ENCODE measurements at places on chromosomes 5 and 9.

DNA sequence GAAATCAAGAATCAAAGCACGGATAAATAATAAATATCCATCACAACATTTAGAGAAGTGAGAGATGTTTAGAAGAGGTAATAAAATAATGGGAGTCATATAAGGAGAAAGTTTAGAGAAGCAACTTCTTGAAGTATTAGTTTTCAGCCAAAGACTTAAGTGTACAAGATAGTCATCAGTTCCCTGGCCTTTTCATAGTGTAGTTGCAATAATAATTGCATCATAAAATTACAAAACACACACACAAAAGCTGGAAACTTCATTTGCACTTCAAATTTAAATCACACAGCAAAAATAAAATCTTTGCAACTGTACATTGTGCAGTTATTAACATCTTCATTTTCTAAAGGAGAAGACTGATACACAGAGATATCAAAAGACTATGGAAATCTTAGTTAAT, 319.1 kb upstream of the RGMB start:
- H3K36me3 ChIP-seq = no peaks in the 10 kb centered on the region
- H3K4me3 ChIP-seq = no peak overlapping the region
- H3K4me1 ChIP-seq = no peaks in the 10 kb centered on the region
- DNase-seq = no peak

DNA sequence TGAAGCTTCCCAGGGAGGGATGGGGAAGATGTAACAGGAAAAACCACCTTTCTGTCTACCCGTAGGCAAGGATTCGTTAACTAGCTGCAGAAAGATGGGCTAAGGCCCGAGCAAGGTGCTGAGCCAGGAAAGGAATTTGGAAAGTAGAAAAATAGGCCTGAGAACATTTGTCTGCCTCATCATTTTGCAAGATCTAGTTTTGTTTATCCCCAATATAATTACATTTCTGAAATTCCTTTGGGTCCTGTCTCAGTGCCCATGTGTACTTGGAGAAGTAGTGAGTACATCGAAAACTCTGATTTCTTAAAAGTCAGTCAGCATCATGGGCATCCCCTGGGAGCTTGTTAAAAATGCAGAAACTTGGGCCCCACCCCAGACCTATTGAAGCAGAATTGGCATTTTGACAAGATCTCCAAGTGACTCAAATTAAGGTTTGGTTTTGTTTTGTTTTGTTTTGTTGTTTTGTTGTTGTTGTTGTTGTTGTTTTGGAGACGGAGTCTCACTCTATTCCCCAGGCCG, 52.1 kb upstream of the CEMIP2 start:
- H3K4me3 ChIP-seq = no peak overlapping the region
- no peaks in the 10 kb centered on the region for H3K4me1 ChIP-seq
- DNase-seq = no peak
- no peaks in the 10 kb centered on the region for H3K27me3 ChIP-seq

GRCh38 chr9:5375091-5375490, 35.4 kb upstream of the RLN1 start:
- H3K4me3 ChIP-seq = no peak overlapping the region
- H3K36me3 ChIP-seq = no peaks in the 10 kb centered on the region
- no peak overlapping the region for H3K27ac ChIP-seq
- H3K4me1 ChIP-seq = no peaks in the 10 kb centered on the region

DNA sequence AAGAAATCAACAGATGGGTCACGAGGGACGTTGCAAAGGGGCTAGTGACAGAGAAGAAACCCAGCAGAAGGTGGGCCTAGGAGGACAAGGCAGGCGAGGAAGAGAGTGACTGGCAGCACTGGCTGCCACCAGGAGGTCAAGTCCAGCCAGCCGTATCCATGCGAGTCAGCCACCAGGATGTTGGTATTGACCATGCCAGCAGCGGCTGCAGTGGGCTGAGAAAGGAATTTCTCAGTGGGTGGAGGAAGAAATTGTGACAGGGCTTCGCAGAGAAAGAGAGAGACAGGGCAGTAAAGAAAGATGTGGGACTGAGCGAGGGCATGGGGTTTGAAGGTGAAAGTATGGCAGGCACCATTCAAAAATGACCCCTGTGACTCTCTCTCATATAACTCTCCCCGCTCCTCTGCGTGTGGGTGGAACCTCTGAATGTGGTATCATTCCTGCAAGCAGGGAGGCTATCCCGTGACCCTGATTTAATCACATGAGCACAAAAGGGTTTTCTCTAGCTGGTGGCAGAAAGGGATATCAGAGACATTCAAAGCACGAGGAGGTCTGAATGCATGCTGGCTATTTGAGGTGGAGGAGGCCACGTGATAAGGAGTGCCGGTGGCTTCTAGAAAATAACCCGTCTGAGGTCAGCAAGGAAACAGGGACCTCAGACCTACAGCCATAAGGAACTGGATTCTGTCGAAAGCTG, 45.4 kb upstream of the FBXW11 start:
- peaks cover 48% of the 10 kb centered on the region for H3K36me3 ChIP-seq
- H3K4me1 ChIP-seq = peaks cover 4% of the 10 kb centered on the region
- H3K27ac ChIP-seq = no peak overlapping the region
- H3K4me3 ChIP-seq = no peak overlapping the region
- DNase-seq = no peak

Data from suprapubic skin (tissue), 4 donors.